A172 (cell line): ENCODE measurements at places on chromosomes 2 and 18. TPM values are rescaled to one million over a fixed set of nuclear protein-coding genes. Genes with fewer than 3 reads are reported as not detected.

DNA sequence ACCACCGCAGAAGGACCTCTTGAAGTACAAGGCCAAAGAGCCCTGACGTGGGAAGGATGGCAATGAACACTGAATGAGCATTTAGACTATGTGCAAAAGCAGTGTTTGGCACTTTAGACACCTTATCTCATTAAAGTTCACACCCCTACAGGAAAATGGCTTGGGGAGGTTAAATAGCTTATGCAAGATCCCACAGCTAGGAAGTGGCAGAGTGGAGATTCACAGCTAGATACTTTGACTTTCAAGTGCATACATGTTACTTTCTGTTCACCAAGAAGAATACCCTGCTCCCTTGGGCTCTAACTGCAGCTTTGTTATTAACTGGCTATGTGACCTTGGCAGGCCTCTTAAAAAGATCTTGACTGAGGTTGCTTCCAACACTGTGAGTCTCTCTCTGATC is 58.2 kb downstream of the ICOS start:
- DNase-seq = no peak

Gene CD8A
- total RNA-seq = not detected in 2 replicates

- DNase-seq = peak; percentile 44
These were observed 109.6 kb downstream of the SH3RF3 start for GRCh38 chr2:109238580-109238979.

- no peak for DNase-seq
These were observed 116.0 kb upstream of the CCDC195 start for GRCh38 chr2:224832207-224832606.

DNA sequence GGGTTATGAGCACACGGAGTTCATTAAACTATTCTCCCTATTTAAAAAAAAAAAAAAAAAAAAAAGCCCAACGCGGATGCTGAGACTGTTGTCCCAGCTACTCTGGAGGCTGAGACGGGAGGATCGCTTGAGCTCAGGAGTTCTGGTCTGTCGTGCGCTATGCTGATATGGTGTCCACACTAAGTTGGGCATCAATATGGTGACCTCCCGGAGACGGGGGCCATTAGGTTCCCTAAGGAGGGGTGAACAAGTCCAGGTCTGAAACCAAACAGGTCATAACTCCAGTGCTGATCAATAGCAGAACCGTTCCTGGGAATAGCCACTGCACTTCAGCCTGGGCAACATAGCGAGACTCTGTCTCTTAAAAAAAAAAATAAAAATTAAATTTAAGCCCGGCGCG is 12.9 kb upstream of the ANKRD53 start:
- no peak for DNase-seq

Gene ACOXL
- not detected in 2 replicates for total RNA-seq

Gene ASAP2
- 20.4 and 24.4 TPM in 2 replicates for total RNA-seq
